ENCODE measurements at places on chromosomes 11 and 22.

DNA sequence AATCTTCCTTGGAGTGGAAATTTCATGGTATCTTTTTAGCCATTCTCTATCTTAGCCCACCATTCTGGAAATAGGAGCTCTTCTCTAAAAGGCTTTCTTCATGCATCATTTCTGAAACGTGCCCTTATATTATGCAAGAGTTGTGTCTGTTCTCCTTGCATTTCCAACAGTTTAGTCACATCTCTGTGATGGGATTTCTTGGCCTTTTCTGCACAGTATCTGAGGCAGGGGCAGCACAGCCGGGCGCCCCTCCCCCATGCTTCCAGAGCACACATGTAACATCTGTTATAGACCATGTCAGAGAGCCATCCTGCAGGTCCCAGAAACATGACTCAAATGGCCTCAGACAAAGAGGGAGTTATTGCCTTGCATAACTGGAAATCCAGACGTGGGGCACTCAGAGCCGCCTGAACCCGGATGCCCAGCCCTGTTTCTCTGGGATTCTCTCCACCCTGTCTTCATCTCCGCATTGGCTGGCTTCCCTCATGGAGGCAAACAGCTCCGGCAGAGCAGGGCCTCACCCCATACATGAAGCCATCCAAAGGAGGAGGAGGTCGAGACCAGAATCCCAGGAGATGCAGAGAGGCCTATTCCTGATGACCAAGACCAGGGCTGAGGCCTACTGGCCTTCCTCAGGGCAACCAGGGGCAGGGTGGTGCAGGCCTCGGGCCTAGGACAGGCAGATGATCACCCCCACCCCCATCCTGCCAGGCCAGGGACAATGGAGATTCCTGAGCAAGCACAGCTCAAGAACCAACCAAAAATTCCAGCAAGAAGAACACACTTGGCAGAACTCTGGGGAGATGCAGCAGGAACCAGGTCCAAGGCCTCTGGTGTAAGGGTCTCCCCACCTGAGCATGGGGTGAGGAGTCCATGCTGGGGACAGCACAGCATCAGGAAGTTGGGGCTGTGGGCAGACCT, 61.3 kb downstream of the IGLL5 start:
- no peak for DNase-seq

- no peak for DNase-seq
Observed at GRCh38 chr11:76048763-76049162, 157.5 kb downstream of the WNT11 start.

DNA sequence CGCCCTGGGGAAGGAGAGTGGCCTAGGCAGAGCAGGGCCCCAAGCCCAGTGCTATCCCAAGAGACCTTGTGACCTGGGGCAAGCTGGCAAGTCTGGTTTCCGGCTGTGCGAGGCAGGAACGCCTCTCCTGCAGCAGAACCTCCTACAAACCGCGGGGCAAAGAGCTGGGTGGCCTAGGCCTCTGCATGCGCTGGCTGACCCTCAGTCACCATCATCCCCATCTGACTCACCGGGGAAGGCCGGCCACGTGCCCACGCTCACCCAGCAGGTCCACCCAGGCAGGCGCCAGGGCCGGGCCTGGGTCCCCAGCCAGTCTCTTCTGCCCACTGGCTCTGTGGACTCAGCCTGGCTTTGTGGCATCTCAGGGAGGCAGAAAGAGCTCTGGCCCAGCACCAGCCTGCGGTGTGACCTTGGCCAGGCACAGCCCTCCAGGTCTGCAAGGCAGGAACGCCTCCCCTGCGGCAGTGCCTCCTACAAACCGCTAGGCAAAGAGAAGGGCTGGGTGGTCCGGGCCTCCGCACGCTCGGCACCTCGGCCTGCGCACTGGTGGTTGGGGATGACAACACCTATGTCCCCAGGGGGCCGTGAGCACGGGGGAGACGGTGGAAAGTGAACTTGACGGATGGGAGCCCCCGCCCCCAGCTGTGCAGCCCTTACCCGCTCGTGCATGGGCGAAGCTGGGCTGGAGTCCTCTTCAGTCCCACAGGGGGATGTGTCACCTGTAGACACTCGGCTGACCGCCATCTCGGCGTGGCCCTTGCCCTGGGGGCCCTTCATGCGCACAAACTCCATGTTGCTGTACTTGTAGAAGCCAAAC, 38.2 kb downstream of the KIAA0930 start:
- DNase-seq: no peak

DNA sequence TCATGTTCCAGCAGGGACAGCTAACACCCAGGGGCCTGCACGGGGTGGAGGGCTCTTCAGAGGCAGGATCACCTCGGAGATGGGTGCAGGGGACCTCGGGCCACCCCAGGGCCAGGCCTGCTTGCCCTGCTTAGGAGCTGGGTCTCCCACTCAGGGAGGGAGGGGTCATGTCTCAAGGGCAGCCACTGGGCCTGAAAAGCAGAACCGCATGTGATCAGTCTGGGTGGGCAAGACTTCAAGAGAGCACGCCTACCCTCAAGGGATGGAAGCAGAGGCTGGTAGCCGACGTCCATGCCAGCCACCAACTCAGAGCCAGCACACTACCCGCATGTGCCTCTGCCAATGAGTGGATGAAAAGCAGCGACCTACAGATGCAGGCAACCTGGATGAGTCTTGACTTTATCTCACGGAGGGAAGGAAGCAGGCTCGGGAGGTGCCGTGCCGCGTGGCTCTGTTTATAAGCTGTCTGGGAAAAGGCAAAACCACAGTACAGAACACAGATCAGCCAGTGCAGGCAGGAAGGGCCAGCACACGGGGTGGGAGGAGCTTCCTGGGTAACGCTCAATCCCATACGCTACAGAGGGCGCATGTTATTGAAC, 16.0 kb downstream of the TBX1 start:
- no peak for DNase-seq

DNA sequence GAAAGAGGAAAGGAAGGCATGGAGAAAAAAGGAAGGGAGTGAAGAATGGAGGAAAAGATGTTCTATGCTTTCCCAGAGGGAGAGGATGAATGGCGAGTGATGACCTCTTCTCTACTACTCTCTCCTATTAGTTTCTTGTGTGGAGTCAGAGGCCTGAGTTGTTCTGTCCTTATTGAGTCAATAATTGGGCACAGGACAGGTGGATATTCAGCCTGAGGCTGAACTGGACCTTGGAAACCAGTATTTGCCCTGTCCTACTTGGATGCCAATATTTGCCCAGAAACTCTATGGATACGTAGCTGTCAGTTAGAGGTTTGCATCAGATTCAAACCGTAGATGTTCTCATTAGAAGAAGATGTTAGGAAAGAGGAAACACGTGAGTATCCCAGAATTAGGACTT, 17.6 kb upstream of the SWAP70 start:
- DNase-seq: no peak

GRCh38 chr11:70581991-70582885, 183.9 kb downstream of the CTTN start:
- DNase-seq: no peak

DNA sequence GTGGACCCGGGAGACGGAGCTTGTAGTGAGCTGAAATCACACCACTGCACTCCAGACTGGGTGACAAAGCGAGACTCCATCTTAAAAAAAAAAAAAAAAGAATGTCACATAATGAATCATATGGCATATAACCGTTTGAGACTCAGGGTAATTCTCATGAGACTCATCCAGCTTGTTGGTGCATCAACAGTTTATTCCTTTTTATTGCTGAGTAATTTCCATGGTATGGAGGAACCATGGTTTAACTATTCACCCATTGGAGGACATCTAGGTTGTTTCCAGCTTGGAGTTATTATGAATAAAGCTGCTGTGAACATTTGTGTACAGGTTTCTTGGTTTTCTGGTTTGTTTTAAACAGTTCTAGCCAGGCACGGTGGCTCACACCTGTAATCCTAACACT, 25.3 kb downstream of the PPARA start:
- no peak for DNase-seq

DNA sequence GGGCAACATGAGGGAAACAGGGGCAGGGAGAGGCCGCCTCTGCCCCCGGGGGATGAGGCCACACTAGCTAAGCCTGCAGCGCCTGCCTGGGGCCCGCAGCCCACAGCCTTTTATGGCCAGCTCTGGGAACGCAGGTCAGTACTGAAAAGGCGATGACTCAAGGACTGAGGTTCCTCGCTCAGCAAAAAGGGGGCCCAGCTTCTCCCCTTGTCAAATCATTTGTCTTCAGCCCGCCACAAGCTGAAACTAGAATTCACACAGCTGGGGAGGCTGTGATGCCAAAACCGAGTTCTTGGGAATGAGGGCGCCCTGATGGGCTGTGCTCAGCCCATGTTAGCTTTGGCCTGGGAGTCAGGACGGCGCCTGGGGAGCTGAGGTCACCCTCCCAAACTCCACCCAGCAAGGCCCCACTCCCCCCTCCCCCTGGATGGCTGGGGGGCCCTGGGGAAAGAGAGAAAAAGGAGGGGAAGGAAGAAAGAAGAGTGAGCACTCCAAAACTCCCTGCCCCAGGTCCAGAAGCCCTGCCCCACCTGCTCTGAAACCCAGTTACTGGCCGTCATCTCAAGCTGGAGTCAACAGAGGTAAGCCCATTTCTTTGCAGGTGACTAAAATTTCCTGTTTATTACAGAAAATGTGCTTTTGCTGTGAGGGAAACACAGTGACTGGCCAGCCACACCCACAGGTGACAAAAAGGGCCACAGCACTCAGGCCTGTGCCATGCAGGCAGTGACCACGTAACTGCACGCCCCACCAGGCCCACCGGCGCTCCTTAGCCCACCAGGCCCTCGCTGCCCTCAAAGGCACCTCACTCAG, 13.7 kb downstream of the EHD1 start:
- DNase-seq: no peak

- DNase-seq: no peak
Observed at GRCh38 chr11:70713988-70714665, 315.8 kb downstream of the CTTN start.

DNA sequence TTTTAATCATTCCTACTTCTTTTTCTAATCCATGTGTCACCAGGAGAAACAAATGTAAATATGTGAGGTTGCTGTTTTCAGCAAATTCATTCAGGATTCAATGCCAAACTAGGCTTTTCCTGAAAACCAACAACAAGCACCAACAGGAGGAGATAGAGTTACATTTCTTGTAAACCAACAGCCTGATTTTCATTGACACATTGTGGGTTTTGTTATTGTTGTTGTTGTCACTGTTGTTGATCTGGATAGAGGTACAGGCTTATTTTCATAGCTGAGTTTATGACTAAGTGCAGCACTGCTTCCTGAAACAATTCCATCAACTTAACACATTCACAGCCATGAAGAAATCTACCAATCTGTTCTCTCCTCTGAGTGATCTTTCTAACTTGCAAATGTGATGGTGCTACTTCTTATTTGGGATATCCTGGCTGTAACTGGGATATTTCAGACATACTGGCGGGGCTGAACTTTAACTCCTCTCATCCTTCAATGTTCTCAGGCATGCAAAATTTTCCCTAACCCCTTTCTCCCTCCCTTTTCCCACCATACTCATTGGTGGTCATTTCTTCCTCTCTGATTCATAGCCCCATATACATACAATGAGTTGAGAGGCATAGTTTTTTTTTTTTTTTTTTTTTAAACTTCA, 65.5 kb downstream of the ME3 start:
- DNase-seq: no peak

- no peak for DNase-seq
Observed at GRCh38 chr11:61195719-61196118, 7.6 kb upstream of the PGA3 start.

GRCh38 chr11:28913883-28914282, 805.7 kb downstream of the METTL15 start:
- DNase-seq: no peak

- DNase-seq: no peak
Observed at GRCh38 chr11:69874178-69874983, 55.2 kb upstream of the FGF3 start.

GRCh38 chr11:35118906-35119305, 20.1 kb upstream of the CD44 start:
- DNase-seq: no peak

DNA sequence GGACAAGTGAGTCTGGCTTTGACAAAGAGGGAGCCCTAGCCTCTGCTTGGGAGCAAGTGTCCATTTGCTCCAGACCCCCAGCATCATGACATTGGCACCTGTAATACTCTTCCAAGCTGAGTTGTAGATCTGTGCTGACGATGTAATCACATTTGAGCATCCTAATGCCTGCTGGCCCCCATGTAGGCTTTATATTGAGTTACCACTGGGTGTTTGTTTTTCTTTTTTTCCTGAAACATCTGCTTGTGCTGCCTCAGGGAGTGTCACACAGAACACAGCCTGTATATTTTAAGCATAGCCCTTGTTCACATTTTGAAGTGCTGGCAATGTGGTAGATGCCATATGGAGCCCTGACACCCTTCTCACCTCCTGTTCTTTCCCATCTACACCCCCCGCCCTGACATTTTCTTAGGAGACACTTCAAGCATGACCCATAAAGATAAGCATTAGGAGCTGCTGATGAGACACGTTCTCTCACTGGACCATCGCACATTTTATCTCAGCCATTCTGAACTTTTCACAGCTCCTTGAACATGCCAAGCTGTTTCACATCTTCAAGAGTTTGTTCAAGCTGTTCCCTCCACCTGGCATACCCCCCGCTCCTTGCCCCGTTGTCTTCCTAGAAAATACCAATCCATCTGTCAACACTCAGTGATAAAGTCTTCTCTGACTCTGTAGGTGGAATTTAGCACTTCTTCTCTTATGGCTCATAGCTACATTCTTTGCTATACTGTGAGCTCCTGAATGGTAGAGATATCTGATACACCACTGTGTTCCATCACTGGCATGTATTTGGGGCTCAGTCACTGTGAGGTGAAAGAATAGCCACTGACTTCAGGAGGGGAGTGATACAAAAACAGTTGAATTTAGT, 128.7 kb downstream of the TRIM44 start:
- no peak for DNase-seq

DNA sequence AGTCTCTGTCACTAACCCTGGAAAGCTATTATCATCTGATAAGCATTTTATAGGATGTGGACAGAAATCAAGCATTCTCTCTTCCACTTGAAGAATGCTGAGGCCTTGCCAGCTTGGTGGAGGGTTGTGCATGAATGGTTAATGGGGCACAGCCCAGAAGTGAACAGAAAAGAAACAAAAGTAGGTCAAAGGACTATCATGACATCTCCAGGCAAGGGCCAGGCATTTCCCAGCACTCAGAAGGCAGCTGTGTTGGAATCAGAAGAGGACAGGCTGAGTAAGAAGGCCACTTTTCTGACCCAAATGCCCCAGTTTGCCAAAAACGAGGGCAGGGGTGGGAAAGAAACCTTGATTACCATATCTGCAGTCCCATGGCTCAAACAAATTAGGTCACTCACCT, 12.4 kb downstream of the TENM4 start:
- DNase-seq: no peak

DNA sequence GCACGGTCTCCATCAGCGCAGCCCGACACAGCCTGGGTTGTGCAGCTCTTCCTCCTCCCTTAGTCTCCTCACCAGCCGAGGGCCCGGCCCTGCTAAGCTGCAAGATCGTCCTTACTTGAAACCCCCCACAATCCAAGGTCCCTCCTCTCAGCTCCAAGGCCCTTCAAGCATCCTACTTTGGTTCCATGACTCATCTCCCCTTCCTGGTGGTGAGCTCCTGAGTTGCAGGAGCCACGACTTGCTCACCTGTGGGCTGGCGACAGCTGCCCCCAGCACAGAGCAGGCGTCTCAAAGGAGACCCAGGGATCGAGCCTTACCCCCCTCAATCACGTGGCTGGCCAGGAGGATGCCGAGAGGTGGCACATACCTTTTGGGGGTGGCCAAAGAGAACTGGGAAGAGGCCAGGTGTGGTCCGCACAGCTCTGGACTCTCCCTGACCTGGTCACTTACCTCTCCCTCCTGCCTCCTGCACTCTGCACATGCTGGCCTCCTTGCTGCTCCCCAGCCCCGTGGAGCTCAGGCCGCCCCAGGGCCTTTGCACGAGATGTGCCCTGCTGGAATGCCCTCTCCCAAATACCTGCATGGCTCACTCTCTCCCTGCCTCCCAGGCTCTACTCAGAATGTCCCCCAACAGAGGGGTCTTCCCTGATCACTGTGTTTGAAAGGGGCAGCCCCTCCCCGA, 35.2 kb upstream of the FADD start:
- no peak for DNase-seq
